ENCODE measurements at places on chromosomes 16 and 17.

- no peak for DNase-seq
These were observed 17.9 kb upstream of the NDEL1 start for GRCh38 chr17:8417806-8418205.

- DNase-seq, result no peak
These were observed at the start of gene MMP15 for GRCh38 chr16:58025351-58026138. Gene MMP15, plus strand, starts transcription at chr16:58025754. Its CDS starts 597 bp downstream, at chr16:58026351.

- DNase-seq, result no peak
These were observed 10.6 kb downstream of the ICAM2 start for GRCh38 chr17:64009571-64010402.

GRCh38 chr17:77281904-77282367 lies 141.2 kb downstream of the SEC14L1 start:
- no peak for DNase-seq

DNA sequence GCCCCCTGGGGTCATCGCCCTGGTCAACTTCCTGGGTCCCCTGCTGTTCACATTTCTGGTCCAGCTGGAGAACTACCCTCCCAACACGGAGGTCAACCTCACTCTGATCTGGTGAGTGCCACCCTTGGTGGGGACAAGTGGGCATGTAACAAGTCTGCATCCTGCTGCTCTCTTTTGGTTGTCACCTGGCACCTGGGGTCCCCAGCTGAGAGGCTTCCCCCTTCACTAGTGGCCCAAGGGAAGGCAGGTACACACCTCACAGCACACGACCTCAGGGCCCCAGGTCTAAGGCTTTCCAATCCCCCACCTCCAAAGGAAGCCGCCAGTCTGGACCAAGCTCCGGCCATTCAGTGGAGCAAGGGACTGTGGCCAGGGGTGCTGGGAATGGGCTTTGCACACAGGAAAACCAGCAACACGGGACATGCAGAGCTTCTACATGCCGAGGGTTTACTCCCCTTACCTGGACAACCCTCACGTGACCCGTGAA lies 4.4 kb downstream of the TMC8 start:
- DNase-seq, result no peak

- DNase-seq, result no peak
These were observed 43.9 kb downstream of the USP31 start for GRCh38 chr16:23105309-23105708.

GRCh38 chr16:2427526-2427925 lies 1.7 kb upstream of the CCNF start:
- DNase-seq, result no peak

GRCh38 chr17:27915709-27916108 lies 22.5 kb upstream of the LYRM9 start:
- no peak for DNase-seq

GRCh38 chr16:12499032-12499745 lies 304.5 kb downstream of the CPPED1 start:
- no peak for DNase-seq

GRCh38 chr17:39244016-39244599 lies 18.4 kb upstream of the STAC2 start:
- DNase-seq, result no peak

DNA sequence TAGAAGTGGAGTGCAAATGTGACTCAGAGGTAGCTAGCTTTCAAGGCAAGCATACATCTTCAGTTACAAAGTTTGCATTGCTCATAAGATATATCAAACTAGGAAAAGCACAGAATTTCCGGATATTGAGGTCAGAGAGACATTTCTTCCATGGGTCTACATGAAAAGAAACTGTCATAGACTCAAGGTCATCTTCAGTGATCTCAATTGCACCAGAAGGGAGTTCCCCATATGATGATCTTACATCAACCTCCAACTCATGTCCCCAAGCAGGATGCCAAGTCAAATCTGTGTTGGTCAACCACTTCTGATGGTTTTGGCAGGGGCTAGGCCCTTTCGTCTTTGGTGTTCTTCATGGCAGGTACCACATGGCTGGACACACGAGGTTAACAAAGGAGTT lies 459.9 kb upstream of the MAF start:
- no peak for DNase-seq

DNA sequence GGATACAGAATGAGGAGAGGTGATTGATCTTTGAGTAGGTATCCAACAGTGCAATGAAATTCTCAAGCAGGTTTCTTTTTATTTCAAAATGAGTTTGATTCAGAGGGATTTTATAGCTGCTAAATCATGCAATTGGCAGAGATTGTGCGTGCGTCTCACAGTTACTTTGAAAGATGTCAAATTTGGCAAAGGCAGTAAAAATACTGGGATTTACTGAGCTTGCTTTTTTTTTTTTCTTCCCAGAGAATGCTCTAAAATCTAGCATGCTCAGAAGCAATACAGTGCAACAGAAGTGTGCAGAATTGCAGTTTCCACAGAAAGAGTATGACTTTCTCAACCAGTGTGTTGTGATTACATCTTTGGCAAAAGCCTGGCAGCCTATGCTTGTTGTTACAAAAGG lies 410.7 kb upstream of the GOT2 start:
- DNase-seq, result no peak

- no peak for DNase-seq
These were observed 124.8 kb downstream of the NTN1 start for GRCh38 chr17:9146064-9146463.

DNA sequence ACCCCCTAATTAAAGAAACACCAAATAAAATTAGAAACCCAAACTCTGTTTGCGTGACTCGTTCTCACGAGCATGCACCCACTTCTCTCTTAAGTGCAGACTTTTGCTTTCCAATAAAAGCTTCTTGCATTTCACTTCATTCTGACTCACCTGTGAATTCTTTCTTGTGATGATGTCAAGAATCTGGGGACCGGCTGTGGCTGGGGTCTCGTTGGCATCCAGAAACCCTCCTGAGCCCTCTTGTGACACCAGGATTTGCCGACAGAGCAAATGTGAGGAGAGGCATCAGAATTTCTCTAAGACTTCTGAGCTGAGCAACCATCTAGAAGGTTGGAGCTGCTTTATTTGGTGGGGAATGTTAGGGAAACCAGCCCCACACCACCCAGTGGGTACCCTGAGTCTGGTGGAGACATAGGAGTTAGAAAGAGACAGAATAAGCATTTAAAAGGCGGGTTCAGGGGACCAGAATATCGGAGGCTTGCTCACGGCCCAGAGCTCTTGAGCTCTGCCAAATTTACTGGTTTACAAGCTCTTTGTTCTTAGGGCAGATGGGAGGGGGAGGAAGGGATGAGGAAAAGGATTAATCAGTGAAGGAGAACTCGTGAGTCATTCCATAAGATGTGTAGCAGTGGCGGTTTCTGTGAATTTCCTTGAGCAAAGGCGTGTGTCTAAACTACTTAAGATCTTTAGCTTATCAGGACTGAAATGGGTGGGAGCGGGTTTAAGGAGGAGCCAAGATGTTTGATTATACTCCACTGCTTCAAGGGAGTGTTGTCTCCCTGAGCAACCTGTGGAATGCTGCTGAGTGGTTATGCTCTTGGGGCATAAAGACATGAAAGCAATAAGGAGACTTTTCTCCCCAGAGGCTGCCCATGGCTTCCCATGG lies 24.2 kb upstream of the TMC5 start:
- DNase-seq, result no peak

DNA sequence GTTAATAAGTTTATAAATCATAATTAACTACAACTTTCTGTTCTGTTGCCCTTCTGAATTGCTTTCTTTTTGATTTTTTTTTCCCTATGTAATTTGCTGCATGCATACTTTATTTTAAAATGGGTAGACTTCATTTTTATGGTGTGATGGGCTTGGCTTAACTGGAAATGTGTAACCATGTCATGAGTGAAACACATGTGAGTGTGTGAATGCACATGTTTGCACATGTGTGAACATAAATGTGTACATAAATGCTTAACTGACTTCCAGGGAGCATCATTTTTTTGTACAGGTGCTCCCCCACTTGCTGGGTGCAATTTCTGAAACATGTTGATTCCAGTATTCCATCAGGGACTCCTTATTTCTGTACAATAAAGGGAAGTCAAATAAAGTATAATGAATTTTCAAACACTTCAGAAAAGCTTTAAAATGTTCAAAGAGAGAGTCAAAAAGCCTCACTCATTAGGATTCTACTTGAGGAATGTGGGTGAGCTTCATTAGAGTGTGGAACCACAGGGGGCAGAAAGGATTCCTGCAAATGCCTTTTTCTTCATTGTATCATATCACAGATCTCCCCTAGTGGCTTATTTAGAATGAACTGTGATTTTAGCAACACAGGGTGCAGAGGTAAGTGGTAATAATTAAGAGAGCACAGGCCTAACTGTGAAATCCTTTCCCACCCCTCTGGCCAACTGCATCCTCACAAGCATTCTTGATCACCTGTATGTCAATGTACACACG lies 31.7 kb upstream of the CDH11 start:
- no peak for DNase-seq

- no peak for DNase-seq
These were observed 23.6 kb downstream of the ZNF469 start for GRCh38 chr16:88406096-88407041.

DNA sequence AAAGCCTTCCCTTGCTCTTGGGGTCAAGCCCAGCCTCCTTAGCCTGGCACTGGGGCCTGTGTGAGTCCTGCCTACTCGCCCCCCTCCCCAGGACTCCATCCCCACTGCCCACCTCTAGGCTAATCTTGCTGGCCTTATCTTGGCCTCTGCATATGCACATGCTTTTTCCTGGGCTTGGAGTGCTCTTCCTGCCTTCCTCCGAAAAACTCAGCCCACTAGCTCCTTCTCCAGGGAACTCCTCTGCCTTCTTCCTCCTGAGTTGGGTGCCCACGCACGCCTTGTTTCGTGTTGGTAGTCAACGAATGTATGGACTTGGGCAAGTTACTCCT lies 16.5 kb downstream of the TBX2 start:
- no peak for DNase-seq

DNA sequence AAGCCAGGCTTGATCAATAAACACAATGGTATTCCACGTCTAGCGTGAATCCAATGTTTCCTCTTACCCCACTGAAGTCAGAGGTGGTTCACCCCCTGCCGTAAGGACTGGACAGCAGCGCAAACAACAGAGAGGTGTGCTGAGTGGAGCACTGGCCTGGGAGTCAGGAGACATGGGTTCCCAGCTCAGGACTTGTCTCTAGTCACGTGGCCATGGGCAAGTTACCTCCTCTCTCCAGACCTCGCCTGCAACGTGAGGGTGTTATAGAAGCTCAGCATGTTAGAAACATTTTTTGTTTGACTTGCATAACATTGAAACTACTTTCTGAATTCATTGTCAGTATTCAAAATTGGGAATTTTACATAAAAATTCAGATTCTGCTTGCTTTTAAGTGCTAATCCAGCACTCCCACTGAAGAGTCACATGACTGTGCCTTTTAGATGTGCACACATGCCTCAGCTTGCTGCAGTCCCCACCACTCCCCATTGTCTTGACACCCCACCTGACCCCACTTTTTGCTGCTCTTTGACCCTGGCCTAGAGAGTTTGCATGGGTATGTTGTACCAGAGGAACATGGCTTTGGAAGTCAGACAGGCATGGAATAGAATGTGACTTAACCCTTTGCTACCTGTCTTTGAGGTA lies 8.8 kb upstream of the CPNE2 start:
- no peak for DNase-seq

GRCh38 chr17:19348081-19348650 lies 14.4 kb downstream of the B9D1 start:
- no peak for DNase-seq

DNA sequence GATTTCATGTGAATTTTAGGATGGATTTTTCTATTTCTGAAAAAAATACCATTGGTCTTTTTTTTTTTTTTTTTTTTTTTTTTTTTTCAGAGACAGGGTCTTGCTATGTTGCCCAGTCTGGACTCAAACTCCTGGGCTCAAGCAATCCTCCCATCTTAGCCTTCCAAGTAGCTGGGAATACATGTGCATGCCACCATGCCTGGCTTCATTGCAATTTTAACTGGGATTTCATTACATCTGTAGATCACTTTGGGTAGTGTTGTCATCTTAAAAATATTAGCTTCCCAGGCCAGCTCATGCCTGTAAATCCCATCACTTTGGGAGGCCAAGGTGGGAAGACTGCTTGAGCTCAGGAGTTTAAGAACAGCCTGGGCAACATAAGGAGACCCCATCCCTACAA lies 54.8 kb downstream of the TOM1L2 start:
- no peak for DNase-seq

DNA sequence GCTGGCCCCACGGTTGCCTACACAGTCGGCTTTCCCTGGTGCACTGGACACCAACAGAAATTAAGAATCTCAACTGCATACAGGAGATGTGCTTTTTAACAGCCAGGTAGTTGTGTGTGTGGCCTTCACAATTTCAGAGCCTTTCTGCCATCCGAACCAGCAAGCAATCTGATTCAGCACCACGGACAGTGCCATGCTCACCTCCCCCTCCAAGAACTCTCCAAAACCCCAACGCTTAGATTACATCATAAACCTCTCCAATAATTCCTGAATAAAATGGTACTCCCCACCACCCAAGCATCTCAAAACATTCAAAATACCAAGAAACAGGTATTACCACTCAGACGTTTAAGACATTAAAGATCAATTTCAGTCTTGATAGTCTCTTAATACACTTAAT lies 31.8 kb downstream of the USP7 start:
- no peak for DNase-seq

DNA sequence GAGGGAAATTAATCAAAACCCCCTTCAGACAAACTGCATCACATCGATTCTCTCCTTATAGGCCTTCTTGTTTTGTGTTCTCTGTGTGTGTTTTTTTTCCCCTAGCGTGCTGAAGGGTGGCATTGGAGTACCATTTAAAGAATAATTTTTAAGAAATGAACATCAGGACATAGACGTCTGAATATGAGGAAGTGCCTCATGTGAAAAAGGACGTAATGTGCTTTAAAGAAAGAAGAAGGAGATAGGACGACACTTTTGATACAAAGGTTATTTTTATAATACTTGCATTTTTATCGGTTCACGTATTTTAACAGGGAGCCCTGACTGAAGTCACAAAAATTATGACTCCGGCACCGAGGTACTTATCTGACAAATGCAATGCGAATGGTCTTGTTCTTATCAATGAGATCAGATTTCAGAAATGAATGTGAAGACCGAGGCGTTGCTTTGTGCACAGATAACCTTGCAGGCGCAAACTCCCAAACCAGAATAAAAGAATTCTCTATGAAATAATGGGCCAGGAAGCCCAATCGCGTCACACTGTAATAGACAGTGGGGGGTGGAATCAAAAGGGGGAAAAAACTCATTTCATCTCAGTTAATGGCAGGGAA lies 606.3 kb downstream of the MAF start:
- DNase-seq, result no peak

All from stimulated activated CD4-positive, alpha-beta T cell treated with anti-CD3 and anti-CD28 coated beads, Interleukin-15, amount 100 ng/mL, for 48 hours (primary cell).